Central memory CD4-positive, alpha-beta T cell (primary cell): ENCODE measurements at places on chromosomes 6 and 20.

DNA sequence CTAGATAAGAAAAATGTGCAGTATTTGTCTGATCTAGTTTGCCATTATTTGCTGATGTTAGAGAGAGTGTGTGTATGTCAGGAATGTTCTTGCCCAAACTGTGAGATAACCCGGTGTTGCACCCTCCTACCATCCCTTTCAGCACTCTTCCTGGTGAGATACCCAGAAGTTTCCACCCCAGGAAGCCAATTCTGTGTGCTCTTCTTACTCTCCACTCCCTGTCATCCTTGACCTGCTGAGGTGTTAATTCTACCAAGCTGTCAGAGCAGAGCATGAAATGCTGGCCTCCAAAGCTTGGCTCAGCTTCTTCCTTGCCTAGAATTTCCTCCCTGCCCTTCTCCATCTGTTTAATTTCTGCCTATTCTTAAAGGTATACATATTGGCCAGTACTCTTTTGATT lies 237.3 kb upstream of the CNR1 start:
- no peak for DNase-seq

DNA sequence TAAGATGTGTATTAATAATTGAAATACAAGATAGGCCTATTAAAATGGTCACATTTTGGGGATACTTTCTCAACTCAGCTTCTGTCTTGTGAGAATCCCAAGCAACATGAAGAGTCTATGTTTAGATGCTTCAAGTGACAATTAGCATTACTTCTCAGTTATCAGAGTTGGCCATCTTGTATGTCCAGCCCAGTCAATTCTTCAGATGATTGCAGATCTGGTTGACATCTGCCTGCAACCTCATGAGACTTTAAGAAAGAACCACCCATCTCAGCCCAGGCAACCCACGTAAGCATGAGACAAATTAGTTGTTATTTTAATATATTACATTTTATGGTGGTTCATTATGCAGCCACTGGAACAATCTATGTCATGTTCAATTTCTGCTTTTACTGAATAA lies 256.5 kb downstream of the TENT5A start:
- no peak for DNase-seq

DNA sequence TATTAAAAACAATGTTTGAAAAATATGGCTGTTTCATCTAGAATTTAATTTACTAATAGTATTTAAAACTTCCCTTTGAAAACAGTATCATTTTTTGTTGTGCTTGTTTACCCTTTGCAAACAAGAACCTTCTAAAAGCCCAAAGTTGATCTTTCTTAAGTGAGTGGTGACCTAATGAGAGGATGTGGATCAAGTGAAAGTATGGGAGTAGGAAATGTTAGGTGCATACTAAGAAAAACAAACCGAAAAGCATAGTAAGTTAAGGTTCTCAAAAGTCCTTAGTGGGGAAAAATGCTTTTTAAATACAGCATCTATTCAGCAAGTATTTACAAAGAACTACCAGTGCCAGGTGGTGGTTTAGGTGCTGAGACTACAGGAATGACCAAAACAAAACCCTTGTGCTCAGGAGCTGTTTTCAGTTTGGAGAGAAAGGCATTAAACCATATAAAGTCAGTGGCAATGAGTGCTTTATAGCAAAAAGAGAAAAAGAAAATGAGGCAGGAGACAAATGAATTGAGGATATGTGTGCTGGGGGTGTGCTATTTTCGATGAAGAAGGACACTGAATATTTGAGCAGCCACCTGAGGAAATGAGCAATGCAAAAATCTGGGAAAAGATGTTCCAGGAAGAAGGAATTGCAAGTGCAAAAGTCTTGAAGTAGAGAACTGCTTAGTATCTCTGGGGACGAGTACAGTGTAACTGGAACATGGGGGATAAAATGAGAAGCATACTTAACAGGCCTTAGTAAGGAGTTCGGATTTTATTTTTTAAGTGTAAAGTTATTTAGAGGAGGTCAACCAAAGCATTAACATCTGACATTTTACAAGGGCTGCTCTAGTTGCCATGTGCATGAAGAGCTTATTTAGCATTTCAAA lies 24.0 kb downstream of the RNF146 start:
- DNase-seq, result no peak

DNA sequence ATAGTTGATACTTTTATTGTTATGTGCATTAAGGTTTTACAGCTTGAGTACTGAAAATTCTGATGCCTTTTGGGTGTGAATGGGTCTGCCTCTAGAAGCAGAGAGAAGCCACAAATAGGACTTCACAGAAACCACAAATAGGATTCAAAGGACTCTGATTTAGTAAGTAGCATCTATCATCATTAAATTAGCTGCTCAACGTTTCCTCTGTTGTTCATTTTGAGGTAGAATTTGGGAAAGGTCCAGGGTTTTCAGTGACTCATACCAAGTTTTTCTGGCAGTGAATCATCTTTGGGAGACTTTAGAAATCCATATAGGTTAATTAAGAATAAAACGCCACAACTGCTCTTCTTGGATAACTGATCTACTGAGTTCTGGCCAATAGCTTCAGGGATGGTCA lies 105.1 kb downstream of the PHF3 start:
- no peak for DNase-seq

DNA sequence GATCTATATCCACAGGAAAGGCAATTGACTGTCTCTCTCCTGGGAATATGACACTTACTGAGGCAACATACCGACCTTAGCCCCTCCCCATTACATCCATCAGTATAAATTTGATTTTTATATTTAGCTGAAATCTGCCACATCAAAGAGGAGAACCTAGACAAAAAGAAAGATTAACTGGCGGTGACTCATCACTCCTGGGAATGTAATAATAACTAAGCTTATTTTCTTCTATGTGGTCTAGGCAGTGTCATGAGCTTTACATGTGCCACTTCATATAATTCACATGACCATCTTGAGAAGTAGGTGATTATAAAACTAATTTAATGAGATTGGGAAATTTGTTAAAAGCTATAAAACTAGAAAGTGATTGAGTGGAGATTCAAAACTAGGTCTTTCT lies 520.0 kb upstream of the HS3ST5 start:
- no peak for DNase-seq
